ENCODE measurements at places on chromosomes 1 and 21.

- DNase-seq = no peak
Observed at GRCh38 chr21:36701756-36702621, 3.1 kb downstream of the SIM2 start.

DNA sequence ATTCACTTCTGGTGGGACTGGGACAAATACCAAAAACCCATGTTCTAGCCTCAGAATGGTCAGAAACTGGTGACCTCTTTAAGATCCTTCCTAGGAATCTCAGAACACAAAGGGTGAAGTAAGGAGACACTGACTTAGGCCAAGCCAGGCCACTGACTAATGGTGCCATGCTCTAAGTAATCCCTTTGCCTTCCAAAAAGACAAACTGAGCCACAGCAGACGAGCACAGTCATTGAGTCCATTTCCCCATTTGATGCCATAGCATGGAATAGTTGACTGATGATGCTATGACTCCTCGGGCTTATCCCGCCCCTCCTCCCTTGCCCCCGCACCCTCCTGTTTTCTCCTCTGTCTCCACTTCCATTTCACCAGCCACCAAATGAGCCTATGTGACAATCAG is 145.8 kb upstream of the ZNF648 start:
- no peak for DNase-seq

DNA sequence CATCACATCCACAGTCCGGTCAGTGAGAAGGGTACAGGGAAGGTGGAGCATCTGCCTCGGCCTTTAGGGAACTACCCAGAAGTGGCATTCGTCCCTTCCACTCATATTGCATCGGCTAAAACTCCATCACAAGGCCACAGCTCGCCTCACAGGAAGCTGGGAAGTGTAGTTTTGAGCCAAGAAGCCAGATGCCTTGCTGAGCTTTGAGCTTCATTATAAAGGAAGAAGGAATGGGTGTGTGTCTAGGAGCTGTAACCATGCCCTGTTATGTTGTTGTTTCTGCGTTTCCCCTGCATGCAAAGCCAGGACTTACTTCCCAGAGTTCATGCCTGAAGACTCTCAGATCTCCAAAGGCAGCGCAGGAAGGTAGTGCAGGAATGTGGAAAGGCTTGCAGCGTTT is 61.1 kb downstream of the OPTC start:
- DNase-seq = no peak

DNA sequence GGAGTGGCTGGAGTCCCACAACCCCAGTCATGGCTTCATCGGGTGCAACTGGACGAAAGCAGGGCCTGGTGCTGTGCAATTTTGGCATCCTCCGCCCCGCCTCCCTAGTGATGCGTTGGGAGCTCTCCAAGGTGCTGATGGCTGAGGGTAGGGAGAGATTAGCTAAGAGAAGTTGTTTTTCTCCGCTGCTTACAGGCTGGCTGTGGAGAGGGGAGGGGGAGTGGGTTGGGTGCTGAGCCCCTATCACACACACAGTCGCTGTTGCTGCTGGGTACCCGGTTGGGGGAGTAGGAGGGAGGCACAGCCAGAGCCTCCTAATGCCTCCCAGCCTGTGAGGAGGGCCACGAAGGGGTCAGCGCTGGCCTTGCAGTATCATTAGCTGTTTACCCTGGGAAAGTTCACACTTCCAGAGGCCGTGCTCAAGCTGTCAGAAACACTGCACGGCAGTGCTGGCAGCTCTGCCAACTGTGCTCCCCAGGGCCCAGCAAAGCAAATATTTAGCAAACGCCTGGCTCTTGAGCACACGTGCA is 110.0 kb downstream of the GRIK3 start:
- peak; percentile 88 for DNase-seq

- DNase-seq = no peak
Observed at GRCh38 chr1:178061620-178062019, 32.3 kb upstream of the RASAL2 start.

DNA sequence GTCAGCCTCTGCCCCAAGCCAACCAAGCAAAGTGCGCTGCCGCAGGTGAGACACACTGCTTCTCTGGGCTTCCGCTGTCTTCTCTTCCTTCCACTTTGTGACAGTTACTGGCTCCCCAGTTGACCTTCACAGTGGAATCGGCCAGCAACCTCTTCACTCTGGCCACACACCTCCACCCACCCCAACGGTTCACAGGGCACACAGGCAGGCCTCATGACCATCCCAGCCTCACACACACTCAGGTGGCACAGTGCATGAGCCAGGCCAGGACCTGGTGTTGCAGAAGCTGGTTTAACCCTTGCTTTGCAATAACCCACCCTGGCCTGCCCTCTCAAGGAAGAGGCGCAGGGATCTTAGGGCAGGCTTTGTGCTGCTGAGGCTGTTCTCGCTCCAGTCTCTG is 69.2 kb downstream of the SSBP3 start:
- no peak for DNase-seq

- no peak for DNase-seq
Observed at GRCh38 chr21:41443562-41443961, 17.5 kb downstream of the MX1 start.

GRCh38 chr1:196207612-196208217 is 400.5 kb downstream of the KCNT2 start:
- DNase-seq = no peak

GRCh38 chr1:202979459-202979858 is 12.4 kb upstream of the CYB5R1 start:
- DNase-seq = no peak

DNA sequence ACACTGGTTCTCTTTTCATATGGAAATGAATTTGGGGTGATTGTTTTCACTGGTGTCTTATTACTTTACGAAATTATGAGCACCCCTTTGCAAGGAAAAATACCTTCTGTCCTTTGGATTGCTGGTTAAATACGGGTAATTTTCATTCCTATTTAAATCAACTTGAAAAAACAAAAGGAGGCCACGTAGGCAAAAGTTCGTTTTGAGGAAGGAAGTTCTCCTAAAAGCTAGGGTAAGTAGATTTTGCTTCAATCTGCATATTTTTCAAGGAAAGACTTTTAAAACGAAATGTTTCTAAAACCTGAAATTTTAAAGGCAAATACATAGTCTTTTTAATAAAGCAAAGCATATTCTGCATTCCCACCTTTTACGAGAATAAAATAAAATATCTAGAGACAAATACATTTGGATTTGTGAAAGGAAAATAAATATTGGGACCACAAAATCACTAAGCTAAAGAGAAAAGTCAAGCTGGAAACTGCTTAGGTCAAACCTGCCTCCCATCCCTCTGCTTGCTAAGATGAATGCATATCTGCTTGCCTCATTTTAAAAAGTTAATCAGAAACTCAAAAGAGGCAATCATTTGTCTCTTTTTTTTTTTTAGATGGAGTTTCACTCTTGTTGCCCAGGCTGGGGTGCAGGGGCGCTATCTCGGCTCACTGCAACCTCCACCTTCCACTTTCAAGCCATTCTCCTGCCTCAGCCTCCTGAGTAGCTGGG is 70.9 kb upstream of the ETS2 start:
- DNase-seq = no peak

Data from neural crest cell (in vitro differentiated cells).